ENCODE measurements at places on chromosomes 5 and 9. TPM values are rescaled to one million over a fixed set of nuclear protein-coding genes. Genes with fewer than 3 reads are reported as not detected.

OTULINL gene
- total RNA-seq: 1.8 TPM

SLC34A3 gene
- not detected for total RNA-seq

GRCh38 chr9:113525831-113526230 is 62.3 kb downstream of the RGS3 start:
- H3K4me1 ChIP-seq: no peaks in the 10 kb centered on the region
- H3K27me3 ChIP-seq: no peaks in the 10 kb centered on the region
- no peak overlapping the region for H3K4me3 ChIP-seq

GRCh38 chr5:64532657-64533056 is 26.8 kb downstream of the RGS7BP start:
- no peak overlapping the region for H3K27ac ChIP-seq
- H3K36me3 ChIP-seq: no peaks in the 10 kb centered on the region
- H3K27me3 ChIP-seq: no peaks in the 10 kb centered on the region
- H3K4me1 ChIP-seq: no peaks in the 10 kb centered on the region

- DNase-seq: no peak
- H3K27ac ChIP-seq: no peak overlapping the region
- no peaks in the 10 kb centered on the region for H3K4me1 ChIP-seq
- no peak overlapping the region for H3K4me3 ChIP-seq
Observed at GRCh38 chr5:139942243-139942642, 100.9 kb downstream of the NRG2 start.
